ENCODE measurements at places on chromosomes 2 and 18.

GRCh38 chr2:178211460-178211859, 17.1 kb downstream of the OSBPL6 start:
- H3K4me3 ChIP-seq, result no peak overlapping the region
- no peaks in the 10 kb centered on the region for H3K36me3 ChIP-seq
- H3K4me1 ChIP-seq, result no peaks in the 10 kb centered on the region
- H3K27me3 ChIP-seq, result no peaks in the 10 kb centered on the region
- no peak for DNase-seq

DNA sequence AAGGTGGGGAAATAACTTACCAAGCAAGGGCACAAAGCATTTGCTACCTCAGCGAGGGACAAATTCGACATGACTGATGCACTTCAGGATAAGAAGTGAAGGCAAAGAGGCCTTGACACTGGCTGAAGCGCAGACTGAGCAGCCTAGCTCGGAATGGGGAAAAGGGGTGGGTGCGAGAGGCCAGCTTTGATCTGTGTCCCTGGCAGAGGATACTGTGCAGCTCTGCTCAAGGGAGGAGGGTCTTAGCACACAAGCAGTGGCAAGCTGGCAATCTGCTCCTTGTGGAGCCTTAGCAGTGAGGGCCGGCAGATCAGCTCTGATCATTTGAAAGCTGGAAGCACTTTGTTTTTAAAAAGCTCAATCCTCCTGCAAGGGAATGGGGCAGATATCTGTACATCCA, 222.3 kb downstream of the ZBTB7C start:
- no peaks in the 10 kb centered on the region for H3K4me1 ChIP-seq
- H3K27ac ChIP-seq, result no peak overlapping the region
- no peak for DNase-seq
- H3K4me3 ChIP-seq, result no peak overlapping the region

- no peak overlapping the region for H3K27ac ChIP-seq
Observed at GRCh38 chr2:26570083-26570430, 71.1 kb downstream of the CIB4 start.

DNA sequence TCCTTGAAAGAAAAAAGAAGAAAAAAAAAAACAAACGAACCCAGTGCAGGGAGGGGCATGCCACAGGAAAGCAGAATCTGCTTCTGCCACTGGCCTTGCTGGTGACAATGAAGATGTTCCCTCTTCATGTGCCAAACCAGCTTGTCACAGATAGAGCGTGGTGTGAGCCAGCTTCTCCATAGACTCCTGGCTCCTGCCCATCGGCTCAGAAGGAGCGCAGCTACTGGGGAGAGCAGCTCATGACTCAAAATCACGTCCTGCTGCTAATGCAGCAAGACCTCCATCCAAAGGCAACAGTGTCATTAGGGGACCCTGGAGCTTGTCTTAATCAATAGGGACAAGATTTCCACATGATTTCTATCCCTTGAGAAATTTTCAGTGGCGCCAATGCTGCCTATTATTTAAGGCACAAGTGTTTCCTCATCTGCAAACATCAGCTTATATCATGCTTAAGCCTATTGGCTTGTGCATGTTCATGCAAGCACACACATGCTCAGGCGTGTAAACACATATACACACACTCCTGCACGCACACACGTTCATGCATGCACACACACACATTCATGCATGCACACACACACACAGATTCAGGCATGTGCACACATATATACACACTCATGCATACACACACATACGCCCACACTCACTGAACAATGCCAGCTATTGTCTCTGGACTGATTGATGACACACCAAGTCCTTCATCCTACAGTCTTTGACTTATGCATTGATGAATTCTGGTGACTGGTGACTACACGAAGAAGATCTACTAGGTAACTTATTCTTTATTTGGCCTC, 682.0 kb upstream of the ID2 start:
- DNase-seq, result no peak
- H3K27ac ChIP-seq, result no peak overlapping the region
- no peaks in the 10 kb centered on the region for H3K27me3 ChIP-seq

DNA sequence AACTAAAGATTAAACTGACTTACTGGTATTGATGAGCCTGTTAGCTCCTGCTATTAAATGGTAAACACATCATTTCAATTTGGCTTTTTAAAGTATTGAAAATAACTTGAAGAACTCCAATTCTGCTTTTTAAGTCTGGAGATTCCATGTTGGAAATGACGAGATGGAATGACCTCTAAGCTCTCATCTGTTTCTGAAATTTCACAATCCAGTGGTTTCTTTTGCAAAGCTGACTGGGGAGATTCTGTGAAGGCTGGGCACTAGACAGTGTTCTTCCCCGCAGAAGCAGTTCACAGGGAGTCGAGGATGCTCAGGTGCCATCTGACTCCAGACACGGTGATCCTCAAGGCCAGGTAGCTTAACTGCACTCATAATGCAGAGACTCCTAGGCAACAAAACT, 44.7 kb downstream of the DHRS9 start:
- H3K4me3 ChIP-seq, result no peak overlapping the region
- no peak for DNase-seq
- no peaks in the 10 kb centered on the region for H3K27me3 ChIP-seq

Data from Calu3 (cell line).